ENCODE measurements at places on chromosomes 4 and X.

- DNase-seq = no peak
Measured at GRCh38 chr4:162707962-162708361, 458.7 kb downstream of the NAF1 start.

- DNase-seq = no peak
Measured at GRCh38 chrX:446245-446644, 59.5 kb upstream of the PPP2R3B start.

GRCh38 chr4:132809298-132810032 is 339.6 kb upstream of the PCDH10 start:
- no peak for DNase-seq

DNA sequence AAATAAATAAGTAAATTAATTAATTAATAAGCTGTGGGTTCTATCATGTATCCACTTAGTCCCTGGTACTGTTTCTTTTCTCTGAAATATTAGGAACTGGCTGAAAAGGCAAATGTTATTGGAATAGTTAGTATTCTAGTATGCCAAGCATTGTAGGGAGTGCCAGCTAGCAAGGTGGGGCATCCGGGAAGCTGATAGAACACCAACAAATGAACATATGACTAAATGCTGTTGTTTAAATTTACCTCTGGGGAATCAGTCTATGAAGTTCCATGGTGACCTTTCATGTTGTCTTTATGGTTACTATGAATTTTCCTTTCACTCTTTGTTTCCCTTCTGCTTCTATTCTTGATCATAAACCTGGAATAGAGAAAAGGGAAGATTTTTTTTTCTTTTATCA is 32.7 kb downstream of the NUDT6 start:
- DNase-seq = no peak

- no peak for DNase-seq
Measured at GRCh38 chr4:24428850-24429249, 155.5 kb downstream of the DHX15 start.

- no peak for DNase-seq
Measured at GRCh38 chr4:76980261-76980660, 30.7 kb downstream of the SEPTIN11 start.

- no peak for DNase-seq
Measured at GRCh38 chrX:20471483-20471882, 204.8 kb upstream of the RPS6KA3 start.

DNA sequence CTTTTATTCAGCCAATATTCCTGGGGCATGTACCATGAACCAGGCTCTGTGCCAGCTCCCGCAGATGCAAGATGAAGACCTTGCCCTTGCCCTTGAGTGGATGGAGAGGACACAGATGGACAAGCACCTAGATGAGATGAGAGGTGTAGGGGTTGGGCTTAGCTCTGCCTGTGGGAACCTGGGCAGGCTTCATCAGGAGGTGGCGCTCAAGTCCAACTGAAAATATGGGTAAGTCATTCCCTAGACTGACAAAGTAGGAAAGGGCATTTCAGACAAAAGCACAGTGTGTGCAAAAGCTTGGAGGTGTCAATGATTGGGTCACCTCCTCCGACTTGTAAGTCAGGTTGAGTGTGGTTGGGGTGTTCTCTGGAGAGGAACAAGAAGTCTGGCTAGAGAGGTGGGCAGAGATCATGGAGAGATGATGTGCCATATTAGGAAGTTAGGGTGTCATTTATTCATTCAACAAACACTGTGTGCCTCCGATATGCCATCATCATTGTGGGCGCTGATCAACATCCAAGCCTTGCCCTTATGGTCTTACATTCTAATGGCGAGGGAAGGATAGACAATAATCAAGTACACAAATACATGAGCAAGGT is 64.6 kb downstream of the ANAPC4 start:
- DNase-seq = no peak

DNA sequence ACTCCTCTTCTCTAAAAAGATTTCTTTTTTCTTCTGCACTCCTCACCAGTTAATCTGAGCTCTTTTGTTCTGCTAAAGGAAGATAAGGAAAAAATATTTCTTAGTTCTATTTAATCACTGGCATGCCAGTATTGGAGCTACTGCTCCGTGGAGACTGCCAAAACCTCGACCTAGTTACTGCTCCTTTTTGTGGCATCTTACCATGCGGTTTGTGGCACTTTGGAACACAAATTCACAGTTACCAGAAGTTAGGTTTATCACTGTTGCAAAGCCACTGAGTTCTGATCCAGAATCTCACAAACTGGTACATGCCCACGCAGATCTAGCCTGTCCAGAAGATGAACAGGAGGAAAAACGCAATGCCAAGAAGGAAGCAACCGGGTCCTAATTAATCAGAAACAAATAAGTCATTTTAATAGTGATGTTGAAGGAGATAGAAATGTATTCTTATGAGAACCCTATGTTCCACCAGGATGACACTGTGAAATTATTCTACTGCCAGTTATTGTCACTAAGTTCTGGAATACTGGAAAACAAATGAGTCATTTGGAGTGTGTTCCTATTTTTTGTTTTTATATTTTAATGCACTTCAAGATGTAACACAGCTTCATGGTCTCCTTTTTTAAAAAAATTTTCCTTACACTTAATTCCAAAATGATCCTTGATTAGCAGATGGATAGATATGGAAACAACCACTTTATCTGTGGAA is 106.7 kb upstream of the GK2 start:
- no peak for DNase-seq

DNA sequence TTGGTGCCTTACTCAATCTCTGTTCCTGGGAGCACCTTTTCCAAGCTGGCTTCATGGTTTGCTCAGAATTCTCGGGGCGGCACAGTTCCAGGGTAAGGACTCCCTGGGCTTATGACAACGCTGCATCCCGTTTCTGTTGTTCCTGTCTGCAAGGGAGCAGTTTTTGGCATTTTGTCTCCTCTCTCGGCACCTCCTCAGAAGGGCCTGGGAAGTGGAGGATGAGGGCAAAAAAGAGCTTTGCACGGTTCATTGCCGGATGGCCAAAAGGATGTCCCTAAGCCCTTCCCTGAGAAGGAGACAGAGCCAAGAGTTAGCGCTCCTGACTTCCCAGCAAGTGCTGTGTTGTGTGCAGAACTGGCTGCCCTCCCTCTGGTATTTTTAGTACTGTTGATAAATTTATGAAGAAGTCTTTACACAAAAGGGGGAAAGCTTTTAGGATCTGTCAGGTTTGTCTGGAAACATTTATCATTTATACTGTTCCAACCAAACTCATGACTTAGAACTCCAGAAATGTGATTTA is 13.4 kb downstream of the SRD5A3 start:
- DNase-seq = no peak

DNA sequence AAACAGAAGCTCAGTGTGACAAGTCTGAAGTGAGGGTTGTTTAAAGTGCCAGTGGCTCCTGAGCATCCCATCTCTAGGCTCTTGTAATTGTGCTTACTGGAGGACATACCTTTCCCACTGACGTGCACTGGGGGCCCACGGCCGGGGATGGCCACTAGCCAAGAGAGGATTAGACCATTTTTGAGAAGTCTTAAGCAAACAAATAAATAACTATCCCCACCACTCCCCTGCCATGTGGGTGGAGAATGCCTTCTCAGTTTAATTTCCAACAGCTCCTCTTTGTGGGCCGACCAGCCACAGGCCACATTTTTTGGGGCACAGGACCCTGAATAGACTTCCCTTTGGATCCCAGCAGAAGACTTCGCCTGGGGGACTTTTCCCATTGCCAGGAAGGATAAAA is 125.0 kb upstream of the MSX1 start:
- DNase-seq = no peak

- no peak for DNase-seq
Measured at GRCh38 chr4:77092975-77093374, 17.2 kb upstream of the CCNI start.

DNA sequence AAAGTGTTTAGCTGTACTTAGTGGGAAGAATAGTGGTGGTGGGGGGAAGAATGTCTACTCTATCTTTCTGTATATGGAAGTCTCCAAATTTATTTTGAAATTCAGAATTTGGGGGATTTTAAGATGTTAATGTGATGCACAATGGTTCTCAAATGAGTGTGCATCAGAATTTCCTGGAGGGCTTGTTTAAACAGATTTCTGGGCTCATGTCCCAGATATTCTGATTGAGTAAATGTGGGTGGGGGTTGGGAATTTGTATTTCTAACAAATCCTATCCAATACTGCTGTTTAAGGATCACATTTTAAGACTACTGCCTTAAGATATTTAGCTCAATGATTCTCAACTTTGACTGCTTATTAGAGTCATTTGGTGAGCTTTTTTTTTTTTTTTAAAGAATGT is 15.1 kb upstream of the INTS6L start:
- no peak for DNase-seq

- no peak for DNase-seq
Measured at GRCh38 chr4:153706519-153706918, 22.4 kb downstream of the TLR2 start.

DNA sequence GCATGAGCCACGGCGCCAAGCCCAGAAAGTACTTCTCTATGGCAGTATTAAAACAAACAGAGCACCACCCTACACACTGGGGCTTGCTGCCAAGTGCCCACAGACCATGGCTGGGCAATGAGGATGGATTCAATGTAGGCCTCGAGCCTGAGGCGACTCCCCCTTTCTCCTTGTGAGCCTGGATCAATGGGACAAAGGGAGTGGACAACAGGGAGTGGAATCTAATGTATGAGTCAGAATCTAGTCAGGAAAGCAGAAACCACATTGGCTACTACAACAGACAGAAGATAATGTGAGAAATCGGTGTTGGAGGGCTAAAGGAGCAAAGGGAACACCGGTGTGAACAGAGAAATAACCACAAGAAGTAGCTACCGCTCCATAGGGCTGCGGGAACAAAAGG is 37.7 kb upstream of the OCIAD2 start:
- DNase-seq = no peak

GRCh38 chr4:74112399-74113105 is 13.6 kb upstream of the CXCL2 start:
- DNase-seq = no peak

GRCh38 chr4:172707622-172708021 is 461.0 kb upstream of the GALNT7 start:
- DNase-seq = no peak

DNA sequence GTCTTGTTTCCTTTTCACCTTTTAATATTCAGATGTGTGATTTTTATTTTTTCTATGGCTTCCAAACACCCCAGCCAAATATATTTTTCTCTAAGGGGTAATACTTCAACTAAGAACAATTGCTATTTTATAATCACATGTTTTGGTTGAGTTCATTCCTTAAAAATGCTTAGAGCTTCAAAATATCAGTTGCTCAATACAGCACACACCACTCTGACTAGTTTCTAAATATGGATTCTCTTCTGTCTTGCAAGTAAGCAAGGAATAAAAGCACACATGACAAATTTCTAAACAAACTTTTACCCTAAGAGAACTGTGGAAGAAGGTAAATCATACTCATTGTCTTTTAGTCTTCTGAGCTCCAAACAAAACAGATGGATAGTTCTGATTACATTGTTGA is 27.2 kb downstream of the ANTXR2 start:
- DNase-seq = no peak

DNA sequence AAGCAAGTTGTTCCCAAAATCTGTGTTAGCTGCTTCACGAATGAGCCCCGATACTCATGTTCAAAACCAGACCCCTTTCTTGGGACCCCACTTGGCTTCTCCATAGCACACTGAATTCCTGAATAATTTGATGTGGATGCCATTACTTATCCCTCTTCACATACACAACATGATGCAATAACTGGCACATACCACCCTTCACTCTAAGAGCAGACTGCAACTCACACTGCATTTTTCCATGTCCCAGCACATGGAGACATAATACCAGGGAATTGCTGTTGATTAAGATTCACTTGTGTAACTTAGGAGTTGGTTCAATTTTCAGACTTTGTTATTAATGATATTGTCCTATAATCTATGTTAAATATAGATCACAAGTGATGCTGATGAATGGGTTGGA is 213.4 kb downstream of the MAML3 start:
- DNase-seq = no peak

DNA sequence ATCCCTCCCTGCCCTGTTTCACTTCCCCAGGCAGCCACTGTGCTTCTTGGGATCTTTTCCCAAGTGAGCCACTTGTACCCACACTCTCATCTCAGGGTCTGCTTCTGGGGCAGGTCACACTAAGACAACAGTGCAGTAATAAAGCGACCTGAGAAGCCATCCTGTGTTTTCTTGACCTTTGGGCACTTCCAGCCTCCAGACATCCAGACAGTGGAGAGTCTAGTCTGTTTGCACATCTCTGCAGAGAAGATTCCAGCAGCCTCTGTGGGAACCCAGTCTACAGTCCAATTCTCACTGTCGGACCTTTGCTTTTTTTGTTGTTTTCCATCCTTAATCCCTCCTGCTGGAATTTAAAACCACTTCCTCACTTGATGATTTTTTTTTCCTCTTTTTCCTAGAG is 50.3 kb upstream of the ATP6AP2 start:
- DNase-seq = no peak

All from T-cell (primary cell).